NCI-H446 treated with DMSO at 0.1 percent for 48 hours (cell line): ENCODE measurements at places on chromosomes 13 and 19.

GRCh38 chr19:560121-560520 lies 12.3 kb upstream of the BSG start:
- DNase-seq: no peak

DNA sequence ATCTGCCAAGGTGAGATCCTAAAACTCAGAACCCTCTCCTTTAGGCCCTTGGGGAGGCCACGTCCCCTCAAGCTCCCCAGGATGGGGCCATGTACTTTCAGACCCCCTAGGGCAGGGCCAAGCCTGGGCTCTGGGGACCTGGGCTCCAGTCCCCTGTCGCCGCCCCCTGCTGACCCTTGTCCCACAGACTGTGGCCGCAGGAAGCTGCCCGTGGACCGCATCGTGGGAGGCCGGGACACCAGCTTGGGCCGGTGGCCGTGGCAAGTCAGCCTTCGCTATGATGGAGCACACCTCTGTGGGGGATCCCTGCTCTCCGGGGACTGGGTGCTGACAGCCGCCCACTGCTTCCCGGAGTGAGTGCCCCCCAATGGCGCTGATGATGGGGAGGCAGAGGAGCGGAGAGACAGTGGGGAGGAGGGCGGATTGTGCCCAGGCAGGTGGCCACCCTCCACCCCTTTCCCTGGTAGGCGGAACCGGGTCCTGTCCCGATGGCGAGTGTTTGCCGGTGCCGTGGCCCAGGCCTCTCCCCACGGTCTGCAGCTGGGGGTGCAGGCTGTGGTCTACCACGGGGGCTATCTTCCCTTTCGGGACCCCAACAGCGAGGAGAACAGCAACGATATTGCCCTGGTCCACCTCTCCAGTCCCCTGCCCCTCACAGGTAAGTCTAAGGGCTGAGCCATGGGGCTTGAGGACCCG lies 18.8 kb downstream of the HPN start:
- DNase-seq: no peak

DNA sequence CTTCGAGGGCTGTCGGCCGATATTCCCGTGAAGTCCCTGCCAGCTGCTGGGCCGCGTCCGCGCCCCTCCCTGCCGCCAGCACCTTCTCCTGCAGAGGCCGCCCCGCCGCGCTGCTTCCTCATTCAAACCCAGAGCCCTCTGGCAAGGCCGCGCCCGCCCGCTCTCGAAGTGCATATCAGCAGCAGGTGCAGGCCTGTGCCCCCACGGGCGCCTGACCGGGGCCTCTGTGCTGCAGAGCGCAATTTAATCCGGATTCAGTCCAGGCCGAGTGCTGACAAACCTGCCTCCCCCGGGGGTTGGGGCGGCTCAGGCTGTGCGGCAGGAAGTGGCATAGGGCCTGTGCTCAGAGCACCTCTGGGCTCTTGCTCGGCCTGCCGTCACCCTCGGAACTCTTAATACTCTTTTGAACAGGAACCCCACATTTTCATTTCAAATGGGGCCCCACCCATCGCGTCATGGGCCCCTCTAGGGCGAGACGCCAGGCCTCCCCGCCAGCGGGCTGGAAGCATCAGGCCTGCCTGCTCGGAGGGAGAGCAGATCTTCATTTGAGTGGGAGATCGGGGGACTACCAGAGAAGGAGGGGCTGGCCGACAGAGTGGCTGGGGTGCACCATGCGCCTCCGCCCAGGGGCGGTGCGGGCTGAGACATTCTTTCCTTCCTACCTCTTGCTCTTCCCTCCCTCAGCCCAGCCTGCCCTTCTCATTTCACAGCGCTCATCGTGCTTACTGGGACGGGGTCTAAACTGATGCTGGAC lies 125.7 kb downstream of the TNFRSF19 start:
- DNase-seq: no peak

- no peak for DNase-seq
These were observed 14.5 kb downstream of the SHISA2 start for GRCh38 chr13:26037302-26037701.

DNA sequence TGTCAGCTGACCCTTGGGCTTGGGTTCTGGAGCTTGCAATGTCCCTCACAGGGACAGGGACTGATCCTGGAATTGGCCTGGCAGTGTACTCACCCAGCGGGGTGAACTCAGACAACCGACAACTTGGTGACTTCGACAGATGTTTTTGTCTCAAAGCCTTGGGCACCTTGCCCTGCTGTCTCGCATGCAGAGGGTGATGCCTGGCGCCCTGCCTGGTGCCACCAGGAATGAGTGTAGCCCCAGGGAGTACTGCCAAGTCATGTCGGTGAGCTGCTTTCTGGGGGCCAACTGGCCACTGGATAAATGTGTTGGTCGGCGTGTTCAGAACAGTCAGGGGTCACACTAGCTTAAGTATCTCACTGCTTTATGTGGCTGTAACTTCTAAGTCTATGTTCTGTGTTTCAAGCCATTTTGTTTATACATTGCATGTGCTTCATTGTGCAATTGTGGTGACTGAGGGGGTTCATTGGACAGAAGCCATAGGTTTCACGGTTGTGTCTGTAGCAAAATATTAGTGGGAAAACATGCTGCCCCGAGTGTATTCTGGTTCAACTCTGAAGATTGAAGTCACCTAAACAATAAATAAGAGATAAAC lies 96.3 kb upstream of the TNFSF11 start:
- DNase-seq: peak; percentile 46

DNA sequence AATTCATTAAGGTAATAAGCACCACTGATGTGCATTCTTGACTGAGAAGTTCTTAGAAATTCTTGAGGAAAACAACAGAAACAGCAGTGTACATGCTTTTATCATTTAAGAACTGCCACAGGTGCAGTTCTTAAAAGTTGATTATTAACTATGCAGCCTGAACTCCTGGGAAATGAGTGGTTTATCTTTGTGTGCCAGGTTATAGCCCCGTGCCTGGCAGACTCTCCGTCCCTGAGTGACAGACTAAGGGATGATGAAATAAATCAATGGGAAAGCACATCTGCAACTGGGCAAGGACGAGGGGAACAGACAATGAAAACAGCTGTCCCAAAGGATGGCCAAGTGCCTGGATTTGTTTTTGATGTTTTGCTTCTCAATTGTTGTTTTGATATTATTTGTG lies 84.4 kb upstream of the SPATA13 start:
- DNase-seq: no peak

GRCh38 chr13:32845952-32846950 lies 170.0 kb upstream of the KL start:
- DNase-seq: no peak

- DNase-seq: no peak
These were observed 1738.2 kb upstream of the MIR17HG start for GRCh38 chr13:89609318-89609717.

DNA sequence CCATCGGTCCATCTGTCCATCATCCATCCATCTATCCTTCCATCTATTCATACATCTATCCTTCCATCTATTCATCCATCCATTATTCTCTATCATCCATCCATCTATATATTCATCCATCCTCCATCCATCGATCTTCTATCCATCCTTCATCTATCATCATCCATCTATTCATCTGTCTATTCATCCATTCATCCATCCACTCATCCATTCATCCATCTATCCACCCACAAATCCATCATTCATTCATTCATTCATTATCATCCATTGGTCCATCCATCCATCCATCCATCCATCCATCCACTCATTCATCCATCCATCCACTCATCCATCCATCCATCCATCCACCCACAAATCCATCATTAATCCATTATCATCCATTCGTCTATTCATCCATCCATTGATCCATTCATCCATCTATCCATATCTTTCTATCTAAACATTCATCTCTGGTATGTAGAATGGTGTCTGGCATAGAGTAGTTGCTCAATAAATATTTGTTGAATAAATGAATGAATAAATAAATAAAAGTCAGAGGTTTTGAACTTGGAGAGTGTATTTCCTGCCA lies 36.6 kb downstream of the ZNF536 start:
- no peak for DNase-seq

DNA sequence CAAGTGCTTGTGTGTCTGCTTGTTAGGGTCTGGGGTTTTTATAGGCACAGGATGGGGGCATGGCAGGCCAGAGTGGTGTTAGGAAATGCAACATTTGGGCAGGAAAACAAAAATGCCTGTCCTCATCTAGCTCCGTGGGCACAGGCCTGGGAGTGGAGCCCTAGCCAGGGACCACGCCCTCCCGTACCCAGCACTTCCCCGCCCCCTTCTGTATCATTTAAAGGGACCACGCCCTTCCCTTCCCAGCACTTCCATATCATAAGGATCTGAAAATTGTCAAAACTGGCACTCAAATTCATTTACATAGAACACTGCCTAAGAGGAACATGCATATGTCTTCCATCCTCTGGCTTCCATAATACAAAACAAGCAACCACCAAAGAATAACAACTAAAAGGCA lies 185.8 kb downstream of the B3GLCT start:
- no peak for DNase-seq

GRCh38 chr13:111456452-111457230 lies 136.2 kb downstream of the TEX29 start:
- no peak for DNase-seq

DNA sequence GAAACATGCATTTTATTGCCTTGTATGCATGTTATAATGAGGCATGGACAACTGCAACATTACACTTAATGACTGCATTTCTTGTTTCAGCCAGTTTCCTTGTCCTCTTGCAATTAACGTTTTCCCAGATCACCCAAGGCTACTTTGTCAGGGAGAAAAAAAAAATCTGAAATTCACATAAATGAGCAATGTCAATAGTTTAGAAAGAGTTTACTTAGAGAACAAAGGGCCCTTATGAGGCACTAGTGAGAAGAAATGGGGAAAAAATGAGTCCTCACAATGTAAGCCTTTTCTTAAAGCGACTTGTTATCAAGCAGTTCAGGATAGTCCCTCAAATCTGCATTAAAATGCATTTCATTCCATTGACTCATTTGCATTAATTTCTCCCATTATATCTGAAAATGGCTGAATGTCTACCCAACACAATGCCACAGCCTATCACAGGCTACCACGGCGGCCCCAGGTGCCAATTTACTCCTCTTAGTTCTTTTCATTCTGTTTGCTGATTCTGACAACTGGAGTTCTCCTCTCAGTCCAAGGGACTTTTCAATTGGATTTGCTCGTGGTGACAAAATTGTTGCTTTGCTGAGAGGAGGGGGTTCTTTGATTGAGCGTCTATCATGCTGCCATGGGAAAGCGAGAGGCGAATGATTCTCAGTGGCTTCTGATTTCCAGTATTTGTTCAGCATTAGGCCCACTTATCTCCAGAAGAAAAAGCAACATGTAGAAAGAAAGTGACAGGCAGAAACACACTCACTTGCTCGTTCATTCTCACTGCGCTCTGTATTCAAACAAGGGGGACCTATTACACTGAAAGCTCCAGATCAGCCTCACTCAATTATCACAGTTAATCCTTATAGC lies 107.1 kb downstream of the DACH1 start:
- no peak for DNase-seq

DNA sequence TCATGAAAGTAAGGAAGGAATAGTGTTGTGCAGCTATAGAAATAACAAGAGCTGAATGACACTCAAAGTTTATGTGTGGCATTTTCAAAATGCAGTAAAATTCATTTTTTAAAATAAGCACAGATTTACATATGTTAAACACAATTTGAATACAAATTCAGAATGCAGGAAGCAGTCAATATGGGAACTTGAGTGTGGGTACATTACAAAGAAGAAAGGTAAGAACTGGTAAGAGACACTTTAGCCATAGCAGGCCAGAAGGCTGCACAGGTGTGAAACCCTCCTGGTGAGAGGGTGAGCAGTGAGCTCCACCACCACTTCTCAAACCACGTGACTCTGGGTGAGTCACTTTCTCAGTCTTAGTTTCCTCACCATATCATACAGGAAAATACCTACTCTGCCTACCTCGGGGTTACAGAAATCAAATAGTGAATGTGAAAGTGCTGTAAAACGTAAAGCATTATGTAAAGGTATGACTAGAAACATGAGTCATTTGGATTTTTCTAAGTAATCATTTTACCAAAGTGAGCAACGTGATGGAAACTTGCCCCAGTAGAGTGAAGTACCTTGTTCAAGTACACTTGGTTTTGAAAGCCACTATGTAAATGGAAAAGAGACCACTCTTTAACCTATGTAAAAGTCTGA lies 40.5 kb downstream of the USP12 start:
- no peak for DNase-seq

- DNase-seq: peak; percentile 76
These were observed 1.9 kb upstream of the LMTK3 start for GRCh38 chr19:48513289-48514122.

DNA sequence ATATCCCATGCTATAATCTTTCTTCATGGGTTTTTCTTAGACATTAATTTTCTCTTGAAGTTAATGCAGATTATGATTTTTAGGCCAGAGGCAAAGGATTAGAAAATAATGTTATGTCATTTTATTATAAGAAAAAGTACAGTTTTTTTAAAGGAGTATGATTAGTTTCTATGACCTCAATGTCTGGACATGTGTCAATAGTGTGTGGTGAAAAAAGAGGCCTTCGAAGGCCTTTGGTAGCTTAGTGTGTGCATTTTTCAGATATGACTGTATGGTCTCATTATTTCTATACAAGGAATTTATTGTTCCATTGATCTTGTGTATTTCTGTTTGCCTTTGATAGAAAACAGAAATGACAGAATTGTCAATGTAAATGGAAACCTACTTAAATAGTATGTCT lies 195.6 kb downstream of the GPC5 start:
- DNase-seq: no peak

DNA sequence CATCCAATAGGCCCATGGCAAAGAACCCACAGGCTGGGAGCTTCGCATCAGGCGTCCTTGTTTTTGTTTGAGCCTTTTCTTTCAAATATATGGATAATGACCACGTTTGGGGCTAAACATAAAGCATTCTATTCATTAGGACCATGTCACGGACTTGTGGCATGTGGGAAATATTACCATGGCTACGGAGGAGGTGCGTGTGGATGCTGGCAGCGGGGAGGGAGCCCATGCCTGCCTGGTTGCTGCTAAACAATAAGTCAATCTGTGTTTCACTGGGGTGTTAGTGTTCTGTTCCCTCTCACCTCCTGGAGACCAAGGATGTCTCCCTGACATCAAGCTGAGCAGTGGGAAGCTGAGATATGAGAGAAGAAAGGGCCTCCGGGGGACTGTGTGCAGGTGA lies 121.1 kb downstream of the IRS2 start:
- DNase-seq: no peak

- DNase-seq: no peak
These were observed 15.1 kb downstream of the KL start for GRCh38 chr13:33031277-33031676.

DNA sequence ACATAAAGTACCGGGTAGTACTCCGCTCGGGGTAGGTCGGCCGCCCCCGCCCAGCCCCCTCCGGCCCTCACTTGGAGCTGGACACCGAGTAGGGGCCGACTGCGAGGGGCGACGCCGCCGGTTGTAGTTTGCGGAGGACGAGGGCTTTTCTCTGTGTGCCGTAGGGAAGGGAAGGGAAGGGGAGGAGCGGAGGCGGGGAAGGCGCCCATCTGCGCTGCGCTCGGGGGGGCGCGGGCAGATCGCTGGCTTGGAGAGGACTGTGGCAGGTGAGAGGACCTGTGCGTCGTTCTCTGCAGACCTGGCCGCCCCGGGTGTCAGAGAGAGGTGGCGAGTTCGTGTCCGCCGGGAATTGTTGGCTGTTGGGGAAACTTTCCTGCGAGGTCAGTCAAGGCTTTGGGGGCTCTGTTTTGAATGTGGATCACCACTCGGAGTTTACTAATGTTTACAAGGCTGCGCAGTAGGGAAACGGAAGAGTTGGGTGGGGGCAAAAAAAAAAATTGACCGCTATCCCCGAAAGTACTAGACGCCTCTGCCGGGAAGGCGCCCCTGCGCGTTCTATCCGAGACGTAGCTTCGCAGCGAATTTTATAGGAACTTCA lies 1.4 kb downstream of the ING1 start:
- DNase-seq: no peak

- no peak for DNase-seq
These were observed 687 bp upstream of the FTL start for GRCh38 chr19:48964205-48965039.

GRCh38 chr19:50830266-50831025 lies 2.9 kb downstream of the KLK15 start:
- DNase-seq: no peak
